ENCODE measurements at places on chromosomes 5 and 9. TPM values are rescaled to one million over a fixed set of nuclear protein-coding genes. Genes with fewer than 3 reads are reported as not detected.

Gene KCTD16
- not detected for total RNA-seq

Gene OBP2B
- not detected for total RNA-seq

Gene BTNL8
- total RNA-seq, result 0.46 TPM

Gene FBP2
- 55.8 TPM for total RNA-seq

Gene DOCK2
- total RNA-seq, result 4.1 TPM

Gene TSSK1B
- total RNA-seq, result not detected

Gene TICAM2
- total RNA-seq, result 2.1 TPM

Gene ALDH7A1
- total RNA-seq, result 26.7 TPM

Gene RNF180
- 7.3 TPM for total RNA-seq

Gene GABRA6
- not detected for total RNA-seq

Gene G3BP1
- total RNA-seq, result 143 TPM

Gene C9orf50
- not detected for total RNA-seq

Gene LECT2
- total RNA-seq, result not detected

Gene LCN9
- not detected for total RNA-seq

Gene NMUR2
- not detected for total RNA-seq

Gene EGR1
- 171 TPM for total RNA-seq

Gene PCDHGA12
- 2.6 TPM for total RNA-seq

Gene MEGF10
- total RNA-seq, result 1.6 TPM

Gene C1QTNF3
- total RNA-seq, result 0.62 TPM

Gene SLC6A7
- not detected for total RNA-seq

Gene ANKH
- total RNA-seq, result 92.8 TPM

Gene PCDHGA4
- 0.84 TPM for total RNA-seq

Gene DMGDH
- total RNA-seq, result 2.8 TPM

Gene WHRN
- 0.15 TPM for total RNA-seq

Gene C5orf46
- total RNA-seq, result not detected

Measured in psoas muscle (tissue), 8 donors.